ENCODE measurements at places on chromosomes 12 and 14.

- DNase-seq: no peak
Measured at GRCh38 chr14:59254146-59254910, 65.9 kb downstream of the DAAM1 start.

DNA sequence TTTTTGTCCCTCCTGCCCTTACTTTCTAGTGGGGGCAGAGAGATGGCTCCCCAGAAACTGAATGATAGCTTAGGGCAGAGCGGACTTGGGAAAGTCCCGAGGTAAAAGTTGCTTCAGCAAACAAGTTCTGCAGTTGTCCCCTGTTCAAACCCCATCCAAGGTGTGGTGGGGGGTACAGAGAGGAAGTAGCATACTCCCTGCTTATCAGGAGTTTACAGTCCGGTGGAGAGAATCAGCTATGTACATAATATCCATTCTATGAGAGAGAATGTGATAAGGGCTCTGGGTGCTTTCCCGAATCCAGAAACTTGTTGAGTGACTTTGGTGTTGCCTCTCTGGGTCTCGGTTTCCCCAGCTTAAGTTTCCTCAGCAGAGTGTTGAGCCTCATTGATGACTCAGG lies 40.4 kb upstream of the VRK1 start:
- DNase-seq: no peak

- DNase-seq: no peak
Measured at GRCh38 chr14:52878469-52878868, 72.4 kb downstream of the FERMT2 start.

- no peak for DNase-seq
Measured at GRCh38 chr14:65549429-65549828, 136.9 kb downstream of the FUT8 start.

DNA sequence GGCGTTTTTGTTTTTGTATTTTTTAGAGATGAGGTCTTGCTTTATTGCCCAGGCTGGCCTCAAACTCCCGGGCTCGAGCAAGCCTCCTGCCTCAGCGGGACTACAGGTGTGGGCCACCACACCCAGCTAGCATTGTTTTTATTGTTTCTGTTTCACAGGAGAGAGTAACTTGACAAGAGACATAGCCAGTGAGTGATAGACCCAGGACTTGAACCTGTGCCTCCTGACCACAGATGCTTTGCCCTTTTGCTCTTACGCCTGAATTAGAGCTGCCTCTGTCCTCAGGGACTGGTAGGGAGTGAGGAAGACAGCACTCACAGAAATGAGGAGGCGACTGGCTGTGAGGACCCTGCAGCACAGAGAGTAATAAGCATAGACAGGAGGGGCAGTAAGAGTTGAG lies 2.3 kb downstream of the EVL start:
- no peak for DNase-seq

GRCh38 chr12:96240656-96241055 lies 46.5 kb downstream of the ELK3 start:
- no peak for DNase-seq

DNA sequence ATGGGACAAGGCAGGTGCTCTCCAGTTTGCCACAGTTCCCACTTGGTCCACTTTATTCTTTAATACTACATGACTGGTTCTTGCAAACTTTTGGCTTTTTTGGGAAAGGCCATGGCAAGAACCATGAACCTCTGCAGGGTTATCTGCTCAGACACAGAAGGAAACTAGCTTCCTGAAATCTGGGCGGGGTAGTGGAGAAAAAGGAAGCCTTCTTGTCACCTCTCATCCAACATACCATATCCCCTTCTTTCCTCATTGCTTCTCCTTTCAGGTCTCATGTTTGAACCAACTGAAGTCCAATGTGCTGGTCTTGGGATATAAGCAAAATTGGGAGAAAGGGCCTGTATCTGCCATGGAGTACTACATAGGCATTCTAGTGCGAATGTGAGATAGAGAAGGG lies 5.5 kb upstream of the KLHL33 start:
- no peak for DNase-seq

DNA sequence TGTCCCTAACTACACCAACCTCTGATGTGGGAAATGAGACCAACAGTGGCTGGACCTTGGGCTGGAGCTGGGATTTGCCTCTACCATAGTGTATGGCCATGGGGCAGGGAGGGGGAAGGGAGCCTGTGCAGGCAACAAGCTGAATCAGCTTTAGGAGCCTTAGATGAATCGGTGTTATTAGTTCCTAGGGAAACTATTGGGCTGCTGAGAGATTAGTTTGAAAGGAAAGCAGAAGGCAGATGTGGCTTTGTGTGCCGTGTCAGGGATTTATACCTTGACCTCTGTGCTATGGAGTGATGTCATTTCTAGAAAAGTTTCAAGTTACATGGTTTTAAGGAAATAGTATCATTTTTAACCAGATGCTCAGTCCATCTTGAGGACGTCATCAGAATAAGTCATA lies 19.5 kb upstream of the GAS2L3 start:
- DNase-seq: no peak

GRCh38 chr12:32494656-32495055 lies 95.3 kb downstream of the FGD4 start:
- DNase-seq: peak; percentile 49

DNA sequence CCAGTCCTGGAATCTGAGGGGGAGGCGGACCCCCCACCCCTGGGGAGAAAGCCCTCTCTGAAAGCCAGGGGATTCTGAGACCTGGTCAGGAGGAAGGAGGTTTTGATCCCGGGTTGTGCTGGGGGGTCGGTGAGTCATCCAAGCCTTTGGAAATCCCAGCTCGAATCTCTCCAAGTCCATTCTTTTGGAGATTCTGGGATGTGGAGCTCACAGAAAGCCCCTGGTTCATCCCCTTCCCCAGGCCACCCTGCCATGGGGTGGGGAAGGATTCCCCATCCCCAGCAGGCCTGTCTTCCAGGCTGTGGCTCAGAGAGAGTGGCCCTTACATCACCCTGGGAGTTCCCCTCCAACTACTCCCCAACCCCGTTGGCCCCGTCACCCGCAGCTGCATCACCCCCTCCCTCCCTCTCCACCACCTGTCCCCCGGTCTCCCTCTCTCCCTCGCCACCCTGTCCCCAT lies 14.3 kb downstream of the EXOC3L4 start:
- DNase-seq: no peak

- peak; percentile 19 for DNase-seq
Measured at GRCh38 chr14:68111097-68111852, 291.7 kb downstream of the RAD51B start.

DNA sequence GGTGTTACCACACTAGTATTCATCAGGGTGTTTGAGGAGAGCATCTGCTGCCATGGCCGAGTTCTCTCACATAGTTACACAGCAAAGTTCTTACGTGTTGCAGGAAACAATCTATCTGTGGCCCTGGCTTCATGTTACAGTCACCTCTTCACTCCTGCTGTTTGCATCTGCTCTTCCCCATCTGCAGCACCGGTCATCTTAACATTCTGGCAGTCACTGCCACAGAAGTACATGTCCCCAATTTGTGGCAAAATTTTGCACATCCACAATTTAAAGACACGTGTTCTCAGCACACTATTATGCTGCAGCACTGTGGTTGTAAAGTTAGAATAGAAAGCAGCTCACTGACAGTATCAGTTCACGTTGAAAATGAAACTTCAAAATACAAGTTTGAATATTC lies 23.2 kb downstream of the MAPK1IP1L start:
- no peak for DNase-seq

GRCh38 chr14:60090864-60091519 lies 731 bp upstream of the PCNX4 start:
- peak; percentile 17 for DNase-seq

- DNase-seq: no peak
Measured at GRCh38 chr12:42625611-42626010, 36.1 kb upstream of the PRICKLE1 start.

GRCh38 chr12:21634245-21634644 lies 23.4 kb downstream of the LDHB start:
- no peak for DNase-seq

- no peak for DNase-seq
Measured at GRCh38 chr14:54483073-54483745, 5.6 kb downstream of the GMFB start.

DNA sequence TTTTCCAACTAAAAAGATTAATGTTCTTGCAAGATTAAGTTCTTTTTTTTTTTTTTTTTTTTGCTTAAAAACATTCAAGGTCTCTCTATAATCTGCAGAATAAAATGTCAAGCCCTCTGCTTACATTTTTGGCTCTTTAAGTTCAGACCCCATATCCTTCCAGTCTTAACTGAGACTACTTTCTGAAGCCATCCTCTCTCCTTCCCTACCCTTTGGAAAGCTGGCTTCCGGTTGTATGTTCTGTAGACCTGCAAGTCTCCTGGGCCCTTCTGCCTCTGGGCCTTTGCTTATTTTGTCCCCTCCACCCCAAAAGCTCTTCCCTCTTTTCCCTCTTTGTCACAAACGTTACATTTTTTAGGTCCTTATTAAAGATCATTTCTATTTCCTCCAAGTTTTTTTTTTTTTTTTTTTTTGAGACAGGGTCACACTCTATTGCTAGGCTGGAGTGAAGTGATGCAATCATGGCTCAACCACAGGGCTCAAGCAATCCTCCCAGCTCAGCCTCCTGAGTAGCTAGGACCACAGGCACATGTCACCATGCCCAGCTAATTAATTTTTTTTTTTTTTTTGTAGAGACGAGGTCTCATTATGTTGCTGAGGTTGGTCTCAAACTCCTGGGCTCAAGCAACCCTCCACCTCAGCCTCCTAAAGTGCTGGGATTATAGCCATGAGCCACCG lies 46.5 kb downstream of the PTPRB start:
- no peak for DNase-seq

DNA sequence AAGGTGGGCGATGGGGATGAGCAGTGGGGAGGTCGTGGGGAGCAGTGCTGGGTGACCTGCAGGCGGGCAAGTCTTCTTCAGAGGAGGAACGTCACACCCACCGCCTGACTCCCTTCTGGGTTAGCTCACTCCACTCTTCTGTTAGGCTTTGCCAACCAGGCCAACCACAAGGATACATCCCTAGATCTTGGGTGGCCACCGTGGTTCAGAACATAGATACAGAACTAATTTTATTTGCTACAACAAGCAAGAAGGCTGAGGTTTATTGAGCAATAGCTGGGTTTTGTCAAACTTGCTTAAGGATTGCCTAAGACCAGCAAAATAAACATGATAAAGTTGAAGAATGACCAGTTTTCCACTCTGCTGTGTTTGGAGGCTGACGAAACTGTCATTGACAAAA lies 109.4 kb downstream of the DACT1 start:
- DNase-seq: no peak

- DNase-seq: no peak
Measured at GRCh38 chr12:109951136-109951535, 45.0 kb downstream of the GIT2 start.

DNA sequence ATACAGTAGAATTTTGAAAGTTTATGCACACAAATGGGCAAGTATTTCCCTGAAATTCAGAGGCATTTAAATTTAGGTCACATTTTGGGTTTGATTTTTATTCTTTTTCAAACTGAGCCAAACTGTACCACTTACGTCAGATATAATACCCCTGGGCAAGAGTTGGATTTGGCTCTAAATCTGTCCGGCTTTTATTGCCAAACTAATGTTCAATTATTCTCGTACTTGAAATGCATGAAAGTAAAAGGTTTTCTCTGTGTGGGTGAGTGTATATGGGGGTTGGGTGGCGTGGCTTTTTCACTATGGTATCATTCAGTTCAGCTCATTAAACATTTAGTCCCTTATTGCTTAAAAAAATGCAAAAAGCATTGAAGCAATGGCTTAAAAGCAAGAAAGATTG lies 55.9 kb downstream of the SLCO1C1 start:
- no peak for DNase-seq

DNA sequence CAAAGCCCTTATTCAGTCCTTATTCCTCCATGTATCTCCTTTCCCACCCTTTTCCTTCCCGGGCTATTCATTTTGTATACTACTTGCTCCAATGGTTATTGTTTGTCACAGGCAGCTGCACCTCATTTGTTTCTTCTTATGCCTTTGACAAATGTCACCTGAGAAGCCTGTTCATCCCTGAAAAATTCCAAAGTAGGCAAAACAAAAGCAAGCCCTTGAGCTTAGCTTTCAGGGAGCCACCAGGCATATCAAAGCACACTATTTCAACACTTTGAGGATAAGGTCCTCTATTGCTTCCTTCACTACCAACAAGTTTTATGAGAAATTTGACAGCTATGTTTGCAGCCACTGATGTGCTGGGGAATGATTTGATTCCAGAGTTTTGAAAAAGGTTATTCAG lies 738.7 kb upstream of the LMO3 start:
- no peak for DNase-seq

DNA sequence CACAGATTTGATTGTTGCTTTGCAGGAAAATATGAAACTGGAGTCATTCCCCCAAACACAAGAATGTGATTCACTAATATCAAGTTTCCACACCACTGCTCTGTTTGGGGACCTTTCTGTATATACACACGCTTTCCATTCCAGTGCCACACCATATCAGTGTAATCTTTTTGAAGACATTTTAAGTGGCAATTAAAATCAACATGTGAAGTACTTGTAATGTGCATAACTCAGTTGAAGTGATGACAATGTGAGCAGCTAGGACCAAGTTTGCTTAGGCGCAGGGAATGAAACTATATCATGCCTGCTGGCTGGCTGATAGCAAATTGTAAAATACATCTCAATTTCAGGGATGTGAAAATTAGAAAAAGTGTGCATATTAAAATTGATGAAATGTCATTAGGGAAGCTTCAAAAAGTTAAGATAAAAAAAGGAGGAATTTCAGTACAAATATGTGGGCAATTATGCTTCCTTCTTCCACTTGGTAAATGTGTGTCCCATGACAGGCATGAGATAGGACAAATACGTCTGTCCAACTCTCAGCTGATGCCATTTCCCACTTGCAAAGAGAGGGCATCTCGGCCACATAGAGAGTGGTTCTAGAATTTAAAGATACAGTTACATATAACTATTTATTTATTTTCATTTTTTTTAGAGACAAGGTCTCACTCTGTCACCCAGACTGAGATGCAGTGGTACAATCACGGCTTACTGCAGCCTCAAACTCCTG lies 43.7 kb downstream of the HSPB8 start:
- DNase-seq: no peak

- DNase-seq: no peak
Measured at GRCh38 chr12:103560604-103561101, 26.4 kb upstream of the STAB2 start.

GRCh38 chr12:65637774-65638173 lies 186.5 kb upstream of the HMGA2 start:
- DNase-seq: no peak

GRCh38 chr12:460261-461230 lies 807 bp downstream of the B4GALNT3 start:
- peak; percentile 43 for DNase-seq

- DNase-seq: no peak
Measured at GRCh38 chr14:75877292-75877691, 104.5 kb downstream of the TGFB3 start.

DNA sequence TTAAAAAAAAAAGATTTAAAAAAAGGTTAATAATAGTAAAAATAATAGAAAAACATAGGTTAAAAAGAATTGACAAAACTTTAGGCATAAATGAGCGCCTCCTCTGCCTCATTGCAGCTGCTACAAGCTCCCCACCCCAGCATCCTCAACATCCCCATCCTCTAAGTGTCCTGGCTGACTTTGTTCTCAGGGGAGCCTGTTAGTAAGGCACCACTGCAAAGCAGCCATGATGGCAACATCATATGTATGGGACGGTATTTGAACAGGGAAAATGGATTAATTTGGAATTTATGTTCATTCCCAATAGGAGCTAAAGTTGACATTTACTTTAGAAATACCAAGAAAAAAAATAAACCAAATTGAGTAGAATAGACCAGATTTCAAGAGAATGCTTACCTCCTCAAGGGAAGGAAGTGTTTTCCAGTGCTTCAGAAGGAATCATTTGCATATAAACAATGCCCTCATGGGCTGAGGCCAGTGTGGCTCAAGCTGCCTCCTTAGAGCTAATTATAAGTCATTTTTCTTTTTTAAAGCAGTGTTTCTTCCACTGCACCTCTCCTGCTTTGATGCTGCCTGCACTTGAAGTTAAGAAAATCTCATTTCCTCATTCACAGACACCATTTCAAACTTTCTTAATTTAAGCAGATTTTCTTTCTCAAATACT lies 59.6 kb downstream of the DACT1 start:
- DNase-seq: no peak
